ENCODE measurements at places on chromosomes 3 and 15.

GRCh38 chr3:32297366-32297765, 58.9 kb downstream of the CMTM8 start:
- DNase-seq, result no peak

- DNase-seq, result no peak
These were observed 409.4 kb downstream of the PDCD6IP start for GRCh38 chr3:34207806-34208205.

DNA sequence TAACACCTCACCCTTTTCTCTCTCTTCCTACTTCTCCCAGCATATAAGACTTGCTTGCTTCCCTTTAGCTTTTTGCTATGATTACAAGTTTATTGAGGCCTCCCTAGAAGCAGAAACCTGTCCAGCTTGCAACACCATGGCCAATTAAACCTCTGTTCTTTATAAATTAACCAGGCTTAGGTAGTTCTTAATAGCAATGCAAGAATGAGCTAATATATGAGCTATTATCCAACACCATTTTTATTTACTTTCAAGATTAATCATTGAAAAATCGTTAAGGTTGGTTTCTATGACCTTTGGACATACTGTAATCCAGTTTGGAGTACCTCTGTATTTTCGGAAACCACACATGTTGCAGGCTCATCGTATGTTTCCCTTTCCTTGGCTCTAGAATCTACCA, 643.1 kb downstream of the ZPLD1 start:
- no peak for DNase-seq

GRCh38 chr3:112143689-112144088, 10.6 kb upstream of the GCSAM start:
- no peak for DNase-seq

GRCh38 chr3:74001436-74001835, 376.7 kb upstream of the PDZRN3 start:
- DNase-seq, result peak; percentile 11

GRCh38 chr3:160601288-160601687, 35.9 kb upstream of the KPNA4 start:
- DNase-seq, result no peak
